Mammary microvascular endothelial cell (primary cell): ENCODE measurements at places on chromosomes 11 and 22. TPM values are rescaled to one million over a fixed set of nuclear protein-coding genes. Genes with fewer than 3 reads are reported as not detected.

The DEFB131B gene
- total RNA-seq, result not detected in 2 replicates

The PTPRCAP gene
- 0.87 TPM in 1 of 2 replicates, not detected in the other for total RNA-seq

The AIP gene
- 52.0 and 61.3 TPM in 2 replicates for total RNA-seq

The SLC37A2 gene
- 2.9 and 3.7 TPM in 2 replicates for total RNA-seq

The NAALAD2 gene
- total RNA-seq, result 0.13 and 0.20 TPM in 2 replicates

The BBOX1 gene
- not detected in 2 replicates for total RNA-seq

The OR4X2 gene
- total RNA-seq, result not detected in 2 replicates

The ZMAT5 gene
- 28.6 and 36.1 TPM in 2 replicates for total RNA-seq

The TEX54 gene
- total RNA-seq, result not detected in 2 replicates
